ENCODE measurements at places on chromosomes 7 and 10. TPM values are rescaled to one million over a fixed set of nuclear protein-coding genes. Genes with fewer than 3 reads are reported as not detected.

DNA sequence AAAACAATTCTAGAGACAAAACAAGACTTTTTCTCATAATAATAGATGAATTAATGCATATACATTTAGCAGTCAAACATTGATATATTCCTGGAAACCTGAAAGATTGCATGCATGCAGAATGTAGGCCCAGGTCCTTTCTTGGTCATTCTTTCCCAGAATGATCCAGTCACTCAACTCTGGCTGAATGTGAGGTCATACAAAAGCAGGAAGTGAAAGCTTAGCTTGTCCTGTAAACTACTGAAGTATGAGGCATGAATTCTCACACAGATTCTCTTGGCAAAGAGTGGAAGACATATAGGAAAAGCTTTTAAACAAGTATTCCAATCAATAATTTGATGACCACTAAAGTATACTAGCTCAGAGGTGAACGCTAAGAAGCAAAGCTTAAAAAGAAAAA is 253.9 kb downstream of the PPP1R3A start:
- no peak for DNase-seq
- no peaks in the 10 kb centered on the region for H3K27me3 ChIP-seq
- no peaks in the 10 kb centered on the region for H3K36me3 ChIP-seq

GRCh38 chr10:93921338-93921737 is 27.6 kb downstream of the SLC35G1 start:
- DNase-seq, result no peak
- no peak overlapping the region for H3K27ac ChIP-seq
- peaks cover 17% of the 10 kb centered on the region for H3K36me3 ChIP-seq
- H3K27me3 ChIP-seq, result no peaks in the 10 kb centered on the region

- H3K4me1 ChIP-seq, result peaks cover 52% of the 10 kb centered on the region
- peak; percentile 3 for DNase-seq
- H3K27ac ChIP-seq, result no peak overlapping the region
- peak overlapping the region; percentile 7 for H3K4me3 ChIP-seq
- peaks cover 14% of the 10 kb centered on the region for H3K36me3 ChIP-seq
These were observed 6.3 kb downstream of the SMURF1 start for GRCh38 chr7:99137411-99138180.

DNA sequence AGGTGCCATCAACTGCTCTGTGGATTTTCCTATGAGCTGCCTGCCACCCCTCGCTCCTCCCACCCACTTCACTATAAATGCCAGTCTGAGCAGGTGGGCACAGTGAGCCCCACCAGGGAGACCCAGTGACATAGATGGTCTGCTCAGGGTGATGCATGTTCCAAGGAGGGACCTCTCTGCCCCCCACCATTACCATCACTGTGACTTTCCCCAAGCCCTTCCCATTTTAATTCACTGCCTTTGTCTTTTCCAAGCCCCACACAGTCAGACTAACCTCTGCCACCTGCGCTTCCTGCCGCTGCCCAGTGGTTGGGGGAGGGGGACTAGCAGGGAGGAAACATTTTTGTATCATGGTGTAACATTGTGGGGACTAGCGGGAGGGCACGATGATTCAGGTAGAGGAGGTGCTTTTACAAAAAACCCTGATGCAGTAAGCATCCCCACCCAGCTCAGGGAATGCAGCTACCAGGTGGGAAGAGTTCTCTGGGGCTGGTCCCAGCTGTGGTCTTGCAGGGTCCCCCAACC is 24.6 kb downstream of the PRSS2 start:
- H3K36me3 ChIP-seq, result no peaks in the 10 kb centered on the region
- DNase-seq, result no peak
- H3K4me1 ChIP-seq, result peaks cover 8% of the 10 kb centered on the region
- H3K4me3 ChIP-seq, result no peak overlapping the region
- H3K27ac ChIP-seq, result no peak overlapping the region

DNA sequence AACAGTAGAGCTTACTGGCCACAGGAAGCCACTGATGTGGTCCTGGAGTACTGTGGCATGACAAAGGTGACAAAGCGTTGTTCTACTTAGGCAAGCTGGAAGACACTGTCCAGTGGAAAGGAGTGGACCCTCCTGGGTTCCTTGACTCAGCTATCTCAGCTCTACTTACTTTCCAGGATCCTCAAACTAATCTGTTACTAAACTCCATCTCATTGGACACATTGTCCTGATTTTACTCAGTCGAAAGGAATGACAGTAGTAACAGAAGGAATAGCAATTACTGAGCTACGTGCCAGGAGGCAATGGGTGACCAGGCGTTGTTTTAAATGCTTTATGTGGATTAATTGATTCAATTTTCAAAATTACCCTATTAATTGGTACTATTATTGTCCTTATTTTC is 41.6 kb downstream of the ABLIM1 start:
- H3K4me1 ChIP-seq, result peaks cover 4% of the 10 kb centered on the region
- no peaks in the 10 kb centered on the region for H3K27me3 ChIP-seq
- H3K36me3 ChIP-seq, result no peaks in the 10 kb centered on the region

GRCh38 chr7:16755397-16755796 is 1.8 kb downstream of the TSPAN13 start:
- peaks cover 24% of the 10 kb centered on the region for H3K4me1 ChIP-seq
- peaks cover 5% of the 10 kb centered on the region for H3K27me3 ChIP-seq
- peaks cover 11% of the 10 kb centered on the region for H3K36me3 ChIP-seq
- no peak for DNase-seq
- no peak overlapping the region for H3K27ac ChIP-seq

DNA sequence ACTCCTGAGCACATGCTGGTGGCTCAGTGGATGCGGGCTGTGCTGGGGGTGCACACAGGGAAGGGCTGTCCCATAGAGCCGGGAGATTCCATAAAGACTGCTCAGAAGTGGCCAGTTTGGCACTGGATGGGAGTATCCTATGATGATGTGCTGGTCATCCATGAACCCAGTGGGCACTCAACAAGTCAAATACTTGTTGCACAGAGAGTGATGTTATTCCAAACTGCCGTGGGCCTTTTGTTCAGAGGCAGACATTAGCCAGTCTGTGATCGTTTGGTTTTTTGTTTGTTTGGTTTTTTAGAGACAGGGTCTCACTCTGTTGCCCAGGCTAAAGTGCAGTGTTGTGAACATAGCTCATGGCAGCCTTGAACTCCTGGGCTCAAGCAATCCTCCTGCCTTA is 30.9 kb upstream of the SAMD8 start:
- H3K4me3 ChIP-seq, result no peak overlapping the region
- no peak overlapping the region for H3K27ac ChIP-seq
- DNase-seq, result no peak
- H3K4me1 ChIP-seq, result peaks cover 21% of the 10 kb centered on the region

GRCh38 chr10:60910543-60910942 is 33.4 kb downstream of the RHOBTB1 start:
- H3K27me3 ChIP-seq, result no peaks in the 10 kb centered on the region
- H3K4me1 ChIP-seq, result peaks cover 29% of the 10 kb centered on the region
- DNase-seq, result no peak
- no peak overlapping the region for H3K27ac ChIP-seq

- no peaks in the 10 kb centered on the region for H3K36me3 ChIP-seq
- no peak overlapping the region for H3K27ac ChIP-seq
- no peak for DNase-seq
- H3K4me1 ChIP-seq, result peaks cover 8% of the 10 kb centered on the region
- no peak overlapping the region for H3K4me3 ChIP-seq
- no peaks in the 10 kb centered on the region for H3K27me3 ChIP-seq
These were observed 131.0 kb upstream of the ZNF804B start for GRCh38 chr7:88628363-88629085.

SFRP5 gene
- not detected for total RNA-seq

NPSR1 gene
- not detected for total RNA-seq

ATP6V0A4 gene
- not detected for total RNA-seq
